ENCODE measurements at places on chromosomes 16 and 17.
A peak's percentile ranks its signal among the peaks of the same experiment; 100 is the strongest.

DNA sequence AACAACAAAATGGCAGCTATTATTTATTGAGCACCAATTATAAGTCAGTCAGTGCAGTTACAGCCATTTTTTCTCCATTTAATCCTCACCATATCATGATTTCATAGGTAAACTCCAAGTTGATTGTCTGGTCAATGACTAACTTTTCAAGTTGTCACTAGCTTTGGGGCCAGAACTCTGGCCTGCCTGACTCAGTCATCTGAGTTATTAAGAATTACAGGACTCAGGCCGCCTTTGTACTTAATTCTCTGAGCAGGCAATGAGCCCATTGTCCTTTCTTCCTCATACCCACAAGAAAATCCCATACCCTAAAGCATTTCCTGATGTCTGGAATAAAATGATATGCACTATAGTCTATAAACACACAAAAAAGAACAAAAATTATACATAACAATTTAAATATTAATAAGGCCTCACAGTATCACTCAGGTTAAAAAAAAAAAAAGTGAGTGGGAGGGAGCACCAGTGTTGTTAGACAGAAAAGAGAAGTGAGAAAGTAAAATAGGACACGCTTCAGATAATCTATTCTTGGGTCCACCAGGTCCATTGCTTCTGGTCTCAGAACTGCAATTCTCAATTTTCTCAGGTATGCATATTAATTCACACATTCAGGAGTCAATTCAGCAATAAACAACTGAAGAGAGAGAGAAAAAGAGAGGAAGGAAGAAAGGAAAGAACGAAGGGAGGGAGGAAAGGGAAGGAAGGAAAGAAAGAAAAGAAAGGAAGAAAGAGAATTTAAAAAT lies 70.2 kb downstream of the SPAG9 start:
- no peak for DNase-seq

GRCh38 chr17:27494192-27495091 lies 38.2 kb downstream of the KSR1 start:
- DNase-seq = no peak

DNA sequence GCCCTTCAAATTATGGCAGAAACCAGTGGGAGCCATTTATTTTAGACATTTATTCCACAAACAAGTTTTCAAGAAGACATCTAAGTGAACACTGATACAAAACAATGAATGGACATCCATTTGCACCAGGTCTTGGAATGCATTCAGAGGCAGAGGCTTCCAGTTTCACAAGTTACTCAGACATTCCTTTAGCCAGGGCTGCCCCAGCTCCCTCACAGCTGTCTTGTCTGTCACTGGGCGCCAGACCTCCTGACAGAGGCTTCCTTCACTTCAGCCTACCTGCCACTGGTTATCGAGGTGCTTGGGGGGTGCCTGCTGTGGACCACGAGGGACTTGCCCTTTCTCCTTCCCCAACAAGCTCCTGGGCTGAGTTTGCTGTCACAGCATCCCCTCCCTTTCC lies 19.2 kb downstream of the AQP8 start:
- DNase-seq = no peak

- DNase-seq = no peak
Measured at GRCh38 chr16:822174-822908, 21.8 kb upstream of the GNG13 start.

- DNase-seq = no peak
Measured at GRCh38 chr17:49522357-49522890, 27.3 kb downstream of the NGFR start.

DNA sequence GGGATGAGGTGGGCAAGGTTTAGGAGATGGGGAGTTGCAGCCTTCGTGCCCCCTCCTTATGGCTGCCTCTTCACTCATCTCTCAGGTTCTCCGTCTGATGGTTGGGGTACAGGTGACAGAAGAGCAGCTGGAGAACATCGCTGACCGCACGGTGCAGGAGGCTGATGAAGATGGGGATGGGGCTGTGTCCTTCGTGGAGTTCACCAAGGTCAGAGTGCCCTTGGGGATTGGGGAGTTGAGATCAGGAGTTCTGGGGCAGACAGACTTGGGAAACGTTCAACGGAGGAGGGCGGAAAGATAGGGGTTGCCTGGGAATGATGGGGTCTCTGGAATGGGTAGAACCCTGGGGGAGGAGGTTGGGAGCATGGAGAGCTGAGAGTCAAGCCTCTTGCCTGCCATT lies 2.3 kb downstream of the CHP2 start:
- DNase-seq = no peak

- no peak for DNase-seq
Measured at GRCh38 chr17:44829523-44830358, at the start of gene GJC1. GJC1 (minus strand) TSS chr17:44830287; CDS start chr17:44805817, 24,470 bp downstream.

DNA sequence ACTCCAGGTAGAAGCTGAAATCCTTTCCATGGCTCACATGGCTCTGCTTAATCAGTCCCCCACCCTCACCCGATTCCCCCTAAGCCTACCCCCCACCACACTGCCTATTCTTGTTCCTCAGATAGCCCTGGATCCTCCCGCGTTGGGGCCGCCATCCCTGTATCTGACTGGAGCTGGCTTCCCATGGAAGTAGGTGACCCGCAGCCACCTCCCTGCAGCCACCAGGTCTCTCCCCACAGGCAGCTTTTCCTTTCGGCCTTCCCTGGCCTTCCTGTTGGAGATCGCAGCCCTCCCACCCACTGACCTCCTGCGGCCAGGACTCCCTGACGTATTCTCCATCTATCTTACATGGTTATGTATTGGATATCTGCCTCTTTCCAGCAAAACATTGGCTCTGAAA lies 82.3 kb upstream of the MED9 start:
- no peak for DNase-seq

- no peak for DNase-seq
Measured at GRCh38 chr17:16374146-16374938, 6.5 kb upstream of the UBB start.

DNA sequence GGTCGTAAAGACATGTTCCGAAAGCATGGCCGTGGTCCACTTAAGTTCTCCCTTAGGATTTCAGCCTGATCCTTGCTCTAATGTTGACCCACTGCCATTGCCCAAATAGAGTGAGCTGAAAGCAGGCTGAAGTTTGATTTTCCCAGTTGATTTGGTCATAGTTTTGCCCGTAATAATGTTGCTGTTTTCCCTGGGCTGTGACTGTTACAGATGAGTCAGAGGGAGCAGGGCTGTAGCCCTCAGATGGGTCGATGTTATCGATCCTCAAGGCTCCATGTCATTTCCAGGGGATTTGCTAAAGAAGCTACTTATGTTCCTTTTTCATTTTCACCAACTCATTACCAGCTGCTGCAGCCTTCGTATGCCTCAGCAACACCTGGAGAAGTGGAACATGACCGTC lies 169.0 kb upstream of the ZFHX3 start:
- DNase-seq = no peak

- DNase-seq = no peak
Measured at GRCh38 chr17:75637551-75637950, 4.3 kb downstream of the SMIM5 start.

DNA sequence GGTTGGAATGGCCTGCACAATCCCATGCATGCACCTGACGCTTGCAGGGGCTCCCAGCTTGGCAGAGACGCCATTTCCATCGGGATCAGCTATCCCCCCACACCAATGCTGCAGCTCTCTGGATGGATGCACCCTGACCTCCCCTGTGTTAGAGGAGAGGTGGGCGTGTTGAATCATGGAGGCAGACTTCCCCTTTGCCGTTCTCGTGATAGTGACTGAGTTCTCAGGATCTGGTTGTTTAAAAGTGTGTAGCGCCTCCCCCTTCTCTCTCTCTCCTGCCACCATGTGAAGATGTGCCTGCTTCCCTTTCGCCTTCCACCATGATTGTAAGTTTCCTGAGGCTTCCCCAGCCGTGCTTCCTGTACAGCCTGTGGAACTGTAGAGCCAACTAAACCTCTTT lies 17.8 kb upstream of the KCNH6 start:
- no peak for DNase-seq

GRCh38 chr17:44607836-44608690 lies 48.2 kb upstream of the MEIOC start:
- DNase-seq = no peak

DNA sequence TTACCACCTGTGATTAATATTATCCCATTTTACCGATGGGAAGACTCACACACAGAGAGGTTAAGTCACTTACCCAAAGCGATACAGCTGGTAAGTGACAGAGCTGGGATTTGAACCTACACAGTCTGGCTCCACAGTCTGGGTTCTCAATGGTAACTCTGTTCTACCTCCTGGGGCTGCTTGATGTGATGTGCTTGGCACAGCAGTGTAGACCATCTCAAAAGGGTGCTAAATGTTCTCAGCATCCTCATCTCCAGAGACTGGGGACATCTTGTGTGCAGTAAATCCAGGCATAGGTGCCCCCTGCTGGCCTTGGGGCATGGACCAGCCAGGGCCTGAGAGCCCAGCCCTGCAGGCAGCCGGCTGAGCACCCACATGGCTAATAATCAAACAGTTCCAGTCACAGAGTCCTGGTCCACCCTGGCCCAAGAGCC lies 15.4 kb upstream of the KATNB1 start:
- DNase-seq = peak; percentile 30

DNA sequence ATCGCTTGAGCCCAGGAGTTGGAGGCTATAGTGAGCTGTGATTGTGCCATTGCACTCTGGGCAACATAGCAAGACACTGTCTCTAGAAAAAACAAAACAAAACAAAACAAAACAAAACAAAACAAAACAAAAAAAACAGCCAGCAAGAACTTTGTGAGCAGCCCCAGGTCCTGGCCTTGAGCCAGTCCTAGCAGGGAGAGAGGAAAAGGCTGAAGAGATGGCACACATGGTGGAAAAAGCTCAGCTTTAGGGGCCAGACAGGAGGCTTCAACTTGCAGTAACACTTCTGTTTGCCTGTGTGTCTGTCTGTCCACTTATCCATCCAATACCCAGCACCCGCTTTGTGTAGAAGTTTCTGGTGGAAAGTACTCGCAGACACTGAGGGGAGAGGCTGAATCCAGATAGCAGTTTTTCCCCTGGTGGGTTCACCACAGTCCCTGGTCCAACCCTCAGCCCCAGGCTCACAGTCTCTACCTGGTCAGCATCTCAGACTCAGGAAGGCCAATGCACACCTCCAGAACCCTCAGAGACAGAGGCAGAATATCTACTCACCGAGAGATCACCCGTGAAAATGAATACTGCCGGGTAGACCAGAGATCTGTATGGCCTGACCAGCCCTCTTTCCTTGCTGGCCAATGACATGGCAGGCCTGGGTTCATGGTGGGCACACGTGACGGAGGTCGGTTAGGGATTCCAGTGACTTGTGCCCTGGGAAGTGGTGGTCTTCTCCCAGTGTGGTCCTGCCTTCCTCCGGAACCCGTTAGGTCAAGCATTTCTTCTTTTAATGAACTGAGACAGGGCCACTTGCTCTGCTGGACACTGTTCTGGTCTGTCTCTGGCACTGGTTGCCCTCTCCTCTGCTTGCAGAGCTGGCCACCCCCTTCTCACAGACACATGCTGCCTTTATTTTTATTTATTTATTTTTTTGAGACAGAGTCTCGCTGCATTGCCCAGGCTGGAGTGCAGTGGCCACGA lies 79.5 kb upstream of the DNAJA2 start:
- no peak for DNase-seq

DNA sequence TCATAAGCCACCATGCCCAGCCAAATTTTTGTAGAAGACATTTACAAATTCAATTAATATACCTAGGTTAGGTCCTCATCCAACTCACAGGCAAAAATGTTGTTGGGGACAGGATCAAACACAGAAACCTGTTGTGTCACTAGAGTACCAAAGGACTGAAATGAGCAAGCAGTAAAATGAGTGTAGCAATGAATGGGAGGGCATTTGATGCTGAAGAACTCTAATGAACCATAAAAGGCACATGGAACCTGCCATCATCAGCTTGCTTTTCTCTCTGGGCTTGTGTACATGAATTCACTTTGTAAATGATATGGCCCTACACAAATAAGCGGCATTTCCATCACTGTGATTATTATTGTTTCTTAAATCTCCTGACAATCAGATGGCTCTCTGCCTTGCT lies 17.8 kb downstream of the USP31 start:
- DNase-seq = no peak

GRCh38 chr16:21186326-21186691 lies 25.1 kb downstream of the ZP2 start:
- no peak for DNase-seq

DNA sequence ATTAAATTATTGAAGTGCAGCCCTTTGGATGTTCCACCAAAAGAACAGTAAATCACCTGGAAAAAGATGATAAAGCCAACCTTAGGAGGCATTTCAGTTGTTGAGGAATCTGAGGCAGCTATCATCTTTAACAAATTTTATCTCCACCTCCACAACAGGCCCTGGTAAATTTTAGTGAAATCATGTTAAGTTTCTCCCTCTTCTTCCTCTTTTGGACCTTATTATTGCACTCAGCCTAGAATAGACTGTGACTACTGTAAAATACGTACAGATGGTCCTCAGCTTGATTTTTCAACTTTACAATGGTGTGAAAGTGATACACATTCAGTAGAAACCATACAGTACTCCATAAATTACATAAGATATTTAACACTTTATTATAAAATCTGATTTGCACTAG lies 90.3 kb downstream of the USP32 start:
- DNase-seq = no peak

- no peak for DNase-seq
Measured at GRCh38 chr17:15343749-15344148, 2.4 kb upstream of the TEKT3 start.

DNA sequence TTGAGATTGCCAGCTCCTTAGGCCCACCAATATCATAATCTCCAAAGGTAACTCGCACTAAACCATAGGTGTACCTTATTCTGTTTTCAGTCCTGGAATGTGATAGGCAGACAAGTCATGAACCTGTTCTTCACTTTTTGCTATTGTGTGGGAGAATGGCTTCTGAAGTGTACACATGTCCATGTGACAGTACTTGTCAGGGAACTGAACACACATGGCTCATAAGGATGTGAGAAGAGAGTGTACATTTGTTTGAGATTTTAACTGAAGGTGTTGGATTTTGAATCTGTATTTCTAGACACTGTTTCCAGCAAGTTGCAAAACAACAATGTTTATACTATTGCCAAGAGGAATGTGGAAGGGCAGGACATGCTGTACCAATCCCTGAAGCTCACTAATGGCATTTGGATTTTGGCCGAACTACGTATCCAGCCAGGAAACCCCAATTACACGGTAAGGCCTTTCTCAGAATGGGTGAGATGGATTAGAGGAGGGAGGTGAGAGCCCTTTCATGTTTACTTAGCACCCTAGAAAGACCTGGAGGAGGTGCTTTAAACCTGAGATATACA lies 14.5 kb upstream of the RASL10B start:
- DNase-seq = no peak

DNA sequence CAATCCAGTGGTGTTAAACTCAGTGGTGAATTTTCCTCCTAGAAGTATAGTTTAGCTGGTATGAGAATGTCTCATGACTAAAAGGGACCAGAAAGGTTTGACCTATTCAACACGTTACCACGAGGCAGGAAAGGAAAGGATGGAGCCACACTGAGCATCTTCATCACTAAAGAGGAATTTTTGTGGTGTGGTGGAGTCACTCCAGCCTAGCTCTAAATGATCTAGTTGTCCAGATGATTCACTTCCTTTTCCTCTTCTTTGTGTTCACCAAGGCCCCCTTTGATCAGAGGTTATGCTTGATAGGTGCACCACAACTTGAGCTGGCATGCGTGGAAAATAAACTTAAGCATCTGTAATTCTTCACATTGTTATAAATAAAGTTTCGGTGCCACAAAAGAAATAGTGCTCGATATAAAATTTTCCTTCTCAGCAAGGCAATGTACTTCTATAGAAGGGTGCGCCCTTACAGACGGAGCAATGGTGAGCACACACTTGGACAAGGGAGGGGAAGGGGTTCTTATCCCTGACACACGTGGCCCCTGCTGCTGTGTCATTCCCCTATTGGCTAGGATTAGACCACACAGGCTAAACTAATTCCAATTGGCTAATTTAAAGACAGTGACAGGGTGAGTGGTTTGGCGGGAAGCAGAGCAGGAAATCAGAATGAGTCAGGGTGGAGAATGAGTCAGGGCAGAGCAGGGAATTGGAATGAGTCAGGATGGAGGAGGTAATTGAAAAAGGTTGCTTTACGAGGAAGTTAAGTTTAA lies 254.6 kb downstream of the HS3ST3A1 start:
- DNase-seq = no peak

All from T-cell (primary cell).